ENCODE measurements at places on chromosomes 1 and 21.

DNA sequence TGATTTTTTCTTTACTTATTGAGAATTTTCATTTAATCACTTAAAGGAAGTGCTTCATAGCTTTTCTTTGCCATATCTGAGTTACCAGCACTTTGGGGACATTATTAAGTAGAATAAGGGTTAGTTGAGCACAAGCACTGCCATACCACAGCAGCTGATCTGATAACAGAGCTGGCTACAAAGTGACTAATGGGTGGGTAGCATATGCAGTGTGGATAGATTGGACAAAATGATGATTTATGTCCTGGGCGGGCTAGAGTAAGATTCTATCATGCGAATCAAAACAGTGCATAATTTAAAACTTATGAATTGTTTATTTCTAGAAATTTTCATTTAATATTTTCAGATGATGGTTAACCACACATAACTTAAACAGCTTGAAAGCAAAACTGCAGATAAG is 102.2 kb upstream of the SNX7 start:
- no peak for DNase-seq

DNA sequence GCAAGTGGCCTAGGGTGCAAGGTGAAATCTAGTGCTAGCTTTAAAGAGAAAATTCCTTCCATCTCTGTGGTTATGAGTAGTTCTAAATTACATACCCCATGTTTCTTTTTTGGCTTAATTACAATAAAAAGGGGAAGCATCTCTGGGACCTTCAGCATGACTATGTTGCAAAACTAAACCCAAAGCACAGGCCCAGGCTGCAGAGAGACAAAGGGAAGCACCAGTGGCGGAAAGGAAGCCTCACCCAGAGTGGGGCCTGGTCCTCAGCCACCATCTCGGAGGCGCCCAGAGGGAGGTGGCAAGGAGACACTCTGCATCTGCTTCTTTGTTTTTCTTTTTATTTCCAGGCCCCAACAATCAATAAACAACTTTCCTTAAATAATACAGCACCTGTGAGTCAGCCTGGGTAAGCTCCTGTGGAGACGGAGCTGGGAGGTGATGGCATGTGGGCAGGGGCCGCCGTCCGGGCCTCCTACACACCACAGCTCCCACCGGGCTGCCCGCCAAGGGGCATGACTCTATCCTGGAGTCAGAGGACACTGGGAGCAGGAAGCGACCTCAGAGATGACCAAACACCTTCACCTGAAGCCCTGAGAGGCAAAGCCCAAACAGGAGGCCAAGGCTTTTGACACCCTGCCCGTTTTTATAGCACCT is 21.7 kb downstream of the ITPKB start:
- DNase-seq, result no peak

DNA sequence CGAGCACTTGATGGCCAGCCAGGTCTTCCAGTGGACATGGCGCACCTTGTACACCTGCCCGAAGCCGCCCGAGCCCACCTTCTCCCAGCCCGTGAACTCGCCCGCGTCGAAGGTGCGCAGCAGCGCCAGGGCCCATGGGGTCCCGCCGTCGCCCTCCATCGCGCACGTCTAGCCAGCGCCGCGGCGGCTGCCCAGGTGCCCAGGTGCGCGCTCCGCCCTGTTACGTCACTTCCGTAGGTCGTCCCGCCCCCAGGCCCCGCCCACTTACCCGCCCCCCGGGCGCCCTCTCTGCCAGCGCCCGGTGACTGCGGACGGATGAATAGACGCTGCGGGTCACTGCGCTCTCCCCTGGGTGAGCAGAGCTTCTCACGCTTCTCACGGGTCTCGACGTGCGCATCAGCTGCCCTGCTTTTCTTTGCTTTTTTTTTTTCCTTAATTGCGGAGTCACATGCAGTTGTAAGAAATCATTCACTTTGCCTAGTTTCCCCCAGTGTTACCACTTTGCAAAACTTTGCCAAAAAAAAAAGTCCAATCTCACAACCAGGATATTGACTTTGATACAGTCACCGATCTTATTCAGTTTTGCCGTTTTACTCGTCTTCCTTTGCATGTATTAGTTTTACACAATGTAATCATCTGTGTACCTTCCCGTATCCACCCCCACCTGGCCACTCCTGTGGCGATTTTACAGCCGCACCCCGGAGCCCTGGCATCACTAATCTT is at the start of gene RIPK4:
Gene RIPK4, minus strand, starts transcription at position 170 of the 723 bp plus-strand sequence. Its CDS starts 11 bp downstream, at position 159.
- peak; percentile 42 for DNase-seq

DNA sequence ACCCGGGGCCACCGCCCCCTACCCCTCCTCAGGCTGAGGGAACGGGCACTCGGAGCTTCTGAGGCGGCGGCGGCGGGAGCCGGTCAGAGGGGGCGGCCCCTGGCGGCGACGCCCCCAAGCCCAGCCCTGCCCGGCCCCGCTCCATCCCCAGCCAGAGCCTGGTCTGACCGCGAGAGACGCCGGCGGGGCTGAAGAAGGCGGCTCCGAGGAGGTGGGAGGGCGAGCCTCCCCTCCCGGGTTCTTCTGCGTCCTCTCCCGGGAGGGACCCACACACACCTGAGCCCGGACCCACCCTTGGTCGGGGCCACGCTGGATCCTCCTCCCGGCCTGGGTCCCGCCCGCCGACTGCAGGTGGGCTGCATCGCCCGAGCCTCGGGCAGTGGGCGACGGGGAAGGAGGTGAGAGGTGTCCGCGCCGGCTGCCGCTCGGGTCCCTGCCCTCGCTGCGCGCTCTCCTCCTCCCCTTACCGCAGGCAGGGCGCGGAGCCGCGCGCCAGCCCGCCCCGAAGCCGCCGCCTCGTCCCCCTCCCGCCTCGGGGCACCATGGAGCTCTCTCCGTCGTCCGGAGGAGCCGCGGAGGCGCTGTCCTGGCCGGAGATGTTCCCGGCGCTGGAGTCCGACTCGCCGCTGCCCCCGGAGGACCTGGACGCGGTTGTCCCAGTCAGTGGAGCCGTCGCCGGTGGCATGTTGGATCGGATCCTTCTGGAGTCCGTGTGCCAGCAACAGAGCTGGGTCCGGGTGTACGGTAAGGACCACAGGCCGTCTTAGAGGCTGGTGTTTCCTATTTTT is at the start of gene RASAL2:
Gene RASAL2, plus strand, starts transcription at position 154 of the 788 bp plus-strand sequence. Its CDS starts 389 bp downstream, at position 543.
- no peak for DNase-seq

GRCh38 chr1:1026599-1027413 is 6.9 kb downstream of the AGRN start:
- DNase-seq, result no peak

- DNase-seq, result no peak
These were observed 660 bp downstream of the MEGF6 start for GRCh38 chr1:3610527-3611169.

- DNase-seq, result no peak
These were observed 14.9 kb downstream of the MOV10 start for GRCh38 chr1:112689196-112689841.

DNA sequence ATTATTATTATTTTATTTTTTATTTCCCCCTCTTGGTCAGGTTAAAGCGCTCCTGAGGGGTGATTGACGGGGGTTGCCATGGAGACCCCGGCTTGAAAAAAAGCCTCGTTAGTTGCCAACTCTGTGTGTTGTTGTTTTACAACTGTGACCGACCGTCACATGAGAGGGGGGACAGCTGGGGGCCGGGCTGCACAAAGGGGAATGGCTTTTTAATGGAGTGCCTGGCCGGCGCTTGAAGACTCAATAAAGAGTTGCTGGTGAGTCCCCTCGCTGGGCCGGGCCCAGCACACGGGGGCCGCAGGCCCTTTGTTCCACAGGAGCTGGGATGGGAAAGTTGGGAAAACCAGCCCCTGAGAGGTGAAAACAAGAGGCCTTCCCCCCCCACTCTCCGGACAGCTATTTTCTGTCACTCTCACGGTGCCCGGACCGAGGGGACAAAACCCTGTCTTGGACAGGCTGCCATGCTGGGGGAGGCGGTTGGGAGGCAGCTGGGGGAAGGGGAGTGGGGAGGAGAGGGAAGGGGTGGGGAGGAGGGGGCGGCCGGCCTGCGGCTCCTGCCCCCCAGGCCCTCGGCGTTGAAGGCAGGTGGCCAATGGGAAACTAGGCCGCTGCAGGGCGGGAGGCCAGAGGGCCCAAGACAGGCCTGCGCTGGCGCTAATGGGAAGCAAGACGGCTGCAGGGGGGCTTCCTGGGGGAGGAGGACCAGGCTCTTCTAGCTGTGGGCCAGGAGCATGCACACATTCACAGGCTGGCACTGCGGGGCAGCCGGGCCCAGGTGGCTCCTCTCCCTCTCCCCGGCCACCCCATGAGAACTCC is 67.6 kb downstream of the CASZ1 start:
- DNase-seq, result no peak

DNA sequence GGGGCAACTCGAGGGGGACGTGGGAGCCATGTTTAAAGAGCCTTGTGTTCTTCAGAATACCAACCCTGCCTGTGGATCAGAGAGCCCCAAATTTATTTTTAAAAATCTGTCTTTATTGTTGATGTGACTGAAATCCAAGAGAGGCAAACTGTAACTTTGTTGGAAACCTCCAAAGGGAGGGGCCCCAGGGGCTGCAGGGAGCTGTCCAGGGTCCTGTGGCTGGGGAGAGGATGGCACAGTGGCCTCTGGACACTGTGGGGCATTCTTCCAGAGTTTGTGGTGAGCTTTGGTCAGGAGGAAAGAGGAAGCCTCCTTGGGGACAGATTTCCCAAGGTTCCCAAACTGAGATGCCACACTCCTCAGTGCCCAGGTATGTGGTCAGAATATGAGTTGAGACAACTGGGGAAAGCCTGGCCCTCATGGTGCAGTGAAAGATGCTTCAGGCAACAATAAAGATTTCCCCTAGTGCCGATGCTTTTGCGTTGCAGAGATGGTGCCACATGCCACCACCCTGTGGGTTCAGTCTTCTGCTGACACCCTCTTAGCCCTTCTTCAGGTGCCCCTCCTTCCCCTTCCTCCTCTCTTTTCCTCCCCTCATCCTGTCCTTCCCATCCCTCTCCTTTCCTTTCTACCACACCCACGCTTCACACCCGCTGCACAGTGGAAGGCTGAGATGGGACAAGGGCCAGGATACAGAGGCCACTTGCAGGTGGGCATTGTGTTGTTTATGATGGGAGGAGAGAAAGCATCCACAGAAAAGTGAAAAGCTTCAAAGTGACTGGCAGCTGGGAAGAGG is 122.1 kb downstream of the UCK2 start:
- DNase-seq, result no peak

DNA sequence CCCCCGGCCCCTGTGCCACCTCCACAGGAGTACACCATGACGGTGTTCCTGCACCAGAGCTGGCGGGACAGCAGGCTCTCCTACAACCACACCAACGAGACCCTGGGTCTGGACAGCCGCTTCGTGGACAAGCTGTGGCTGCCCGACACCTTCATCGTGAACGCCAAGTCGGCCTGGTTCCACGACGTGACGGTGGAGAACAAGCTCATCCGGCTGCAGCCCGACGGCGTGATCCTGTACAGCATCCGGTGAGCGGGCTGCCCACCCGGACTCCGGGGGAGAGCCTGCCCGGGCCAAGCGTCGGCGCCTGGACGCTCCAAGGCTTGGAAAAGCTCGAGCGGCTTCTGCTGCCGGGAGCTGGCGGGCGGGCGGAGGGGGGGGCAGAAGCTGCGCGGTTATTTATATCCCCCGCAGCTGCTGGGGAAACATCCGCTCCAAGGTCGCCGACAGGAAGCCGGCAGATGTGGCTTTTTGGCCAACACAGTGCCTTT is 6.4 kb downstream of the GABRD start:
- no peak for DNase-seq

- DNase-seq, result no peak
These were observed 3.8 kb downstream of the LEMD1 start for GRCh38 chr1:205417870-205418635.

- no peak for DNase-seq
These were observed 14.6 kb upstream of the SLC6A17 start for GRCh38 chr1:110135666-110136065.

GRCh38 chr1:43844114-43844513 is 89.5 kb upstream of the ARTN start:
- no peak for DNase-seq

- DNase-seq, result no peak
These were observed 120.7 kb downstream of the CNIH3 start for GRCh38 chr1:224736619-224737352.

DNA sequence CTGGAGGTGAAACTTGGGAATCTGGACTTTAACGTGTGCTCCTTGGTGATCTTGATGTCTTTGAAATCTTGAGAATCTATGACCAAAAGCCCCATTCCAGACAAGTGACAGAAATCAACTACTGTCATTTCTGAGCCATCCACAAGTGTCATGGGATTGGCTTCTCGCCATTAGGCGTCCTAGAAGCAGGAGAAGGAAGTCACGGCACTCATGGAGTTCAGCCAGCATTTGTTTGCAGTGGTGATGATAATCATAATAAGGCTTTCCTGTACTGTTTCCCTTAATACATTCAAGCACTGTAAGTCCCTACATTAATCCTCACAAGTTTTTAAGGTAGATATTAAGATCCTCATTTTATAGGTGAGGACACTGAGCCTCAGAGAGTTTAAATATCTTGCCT is 11.9 kb downstream of the F5 start:
- no peak for DNase-seq

- DNase-seq, result no peak
These were observed 77.7 kb downstream of the RAVER2 start for GRCh38 chr1:64822621-64823020.

- DNase-seq, result no peak
These were observed 503 bp upstream of the PIGM start for GRCh38 chr1:160032165-160032820.

DNA sequence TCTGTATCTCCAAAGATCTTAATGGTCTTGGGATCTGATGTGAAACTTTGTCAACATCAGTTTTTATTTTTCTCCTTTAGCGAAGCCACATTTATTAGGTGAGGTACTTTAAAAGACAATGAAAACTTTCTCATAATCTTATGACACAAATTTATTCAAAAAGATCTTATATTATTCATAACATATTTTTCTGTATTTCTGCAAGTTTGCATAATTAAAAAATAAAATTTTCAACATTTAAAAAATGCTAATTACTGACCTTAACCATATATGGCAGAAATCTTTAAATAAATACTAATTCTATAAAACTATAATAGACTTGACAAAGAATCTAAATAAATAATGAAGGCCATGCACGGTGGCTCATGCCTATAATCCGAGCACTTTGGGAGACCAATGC is 72.5 kb downstream of the PRPF38A start:
- DNase-seq, result no peak

DNA sequence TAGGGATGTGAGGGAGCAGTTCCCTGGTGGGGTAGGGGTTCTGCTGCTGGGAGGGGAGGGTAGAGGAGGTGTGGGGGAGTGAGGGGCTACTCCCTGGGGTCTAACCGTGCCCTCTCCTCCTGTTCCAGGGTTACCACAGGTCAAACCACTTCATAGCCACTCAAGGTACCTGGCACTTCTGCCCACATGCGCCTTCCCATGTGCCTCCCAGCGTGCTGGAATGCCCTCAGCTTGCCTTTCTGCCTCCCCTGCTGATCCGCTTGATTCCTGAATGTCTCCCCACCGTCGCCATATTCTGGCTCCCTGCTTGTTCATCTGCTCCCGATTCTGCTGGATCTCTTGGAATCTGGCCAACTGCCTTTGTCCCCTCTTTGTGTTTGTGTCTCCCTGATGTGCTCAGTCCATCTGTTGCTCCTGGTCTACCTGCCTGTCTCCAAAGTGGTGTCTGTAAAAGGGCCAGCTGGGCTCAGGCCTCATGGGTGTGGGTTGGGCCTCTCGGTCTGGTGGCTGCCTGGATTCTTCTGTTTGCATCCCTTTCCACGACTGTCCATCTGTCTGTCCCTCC is 74.4 kb downstream of the PTPRU start:
- no peak for DNase-seq

GRCh38 chr1:64877151-64877550 is 89.2 kb downstream of the JAK1 start:
- peak; percentile 30 for DNase-seq
